ENCODE measurements at places on chromosomes 13 and 19. TPM values are rescaled to one million over a fixed set of nuclear protein-coding genes. Genes with fewer than 3 reads are reported as not detected.

DNA sequence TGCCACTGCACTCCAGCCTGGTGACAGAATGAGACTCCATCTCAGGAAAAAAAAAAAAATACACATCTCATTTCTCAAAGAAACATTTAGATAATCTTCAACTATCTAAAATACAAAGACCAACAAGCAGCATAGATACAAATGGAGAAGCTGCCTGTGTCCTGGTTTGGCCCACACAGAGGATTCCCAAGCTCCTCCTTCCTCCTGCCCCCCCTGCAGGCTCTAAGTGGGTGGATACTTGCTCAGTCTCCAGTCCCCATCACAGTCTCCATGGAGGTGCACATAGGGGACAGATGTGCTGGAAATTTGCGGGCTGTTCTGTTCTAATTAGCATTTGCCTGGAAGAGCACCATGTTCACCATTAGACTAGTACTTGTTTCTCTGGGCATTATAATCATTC, 59.9 kb downstream of the ABCC4 start:
- no peaks in the 10 kb centered on the region for H3K36me3 ChIP-seq
- no peaks in the 10 kb centered on the region for H3K4me1 ChIP-seq
- no peak for DNase-seq
- no peak overlapping the region for H3K27ac ChIP-seq
- no peak overlapping the region for H3K4me3 ChIP-seq
- no peaks in the 10 kb centered on the region for H3K27me3 ChIP-seq

DNA sequence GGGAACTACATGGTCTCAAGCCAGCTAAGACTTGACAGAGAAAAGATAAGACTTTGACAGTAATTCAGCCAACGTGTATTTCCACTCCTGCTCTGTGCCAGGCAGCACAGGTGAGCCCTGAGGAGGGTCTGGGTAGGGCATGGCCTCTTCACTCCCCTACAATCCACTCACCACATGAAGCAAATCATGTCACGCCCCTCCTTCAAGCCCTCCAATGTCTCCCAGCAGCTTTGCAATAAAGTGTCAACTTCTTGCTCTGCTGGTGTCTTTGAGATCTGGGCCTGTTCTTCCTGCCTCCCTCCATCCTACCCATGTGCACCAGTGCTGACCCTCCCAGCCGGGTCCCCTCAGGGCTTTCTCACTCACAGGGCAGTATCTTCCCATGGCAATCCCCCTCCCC, 58.5 kb downstream of the CCDC70 start:
- no peak overlapping the region for H3K27ac ChIP-seq
- no peaks in the 10 kb centered on the region for H3K4me1 ChIP-seq
- H3K4me3 ChIP-seq, result no peak overlapping the region
- no peak for DNase-seq

DNA sequence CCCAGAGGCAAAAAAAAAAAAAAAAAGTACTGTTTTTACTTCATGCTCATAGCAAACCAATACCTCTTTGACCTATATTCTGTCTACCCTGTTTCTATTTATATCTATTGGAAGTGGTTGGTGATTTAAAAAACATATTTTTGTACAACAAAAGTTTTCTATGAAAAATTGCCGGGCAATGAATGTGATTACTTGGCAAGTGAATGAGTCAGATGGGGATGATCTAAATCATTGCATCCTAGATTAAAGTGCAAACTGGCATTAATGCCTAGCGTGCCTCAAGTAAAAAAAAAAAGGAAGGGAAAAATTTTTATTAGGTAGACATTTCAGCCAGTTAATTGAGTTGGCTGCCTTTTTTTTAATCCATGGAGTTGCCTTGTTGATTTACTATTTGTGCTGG, 500.6 kb downstream of the KCTD12 start:
- H3K27me3 ChIP-seq, result no peaks in the 10 kb centered on the region
- H3K27ac ChIP-seq, result no peak overlapping the region
- no peak for DNase-seq
- no peaks in the 10 kb centered on the region for H3K4me1 ChIP-seq

GRCh38 chr13:52366291-52366690, 39.7 kb downstream of the THSD1 start:
- DNase-seq, result no peak

DNA sequence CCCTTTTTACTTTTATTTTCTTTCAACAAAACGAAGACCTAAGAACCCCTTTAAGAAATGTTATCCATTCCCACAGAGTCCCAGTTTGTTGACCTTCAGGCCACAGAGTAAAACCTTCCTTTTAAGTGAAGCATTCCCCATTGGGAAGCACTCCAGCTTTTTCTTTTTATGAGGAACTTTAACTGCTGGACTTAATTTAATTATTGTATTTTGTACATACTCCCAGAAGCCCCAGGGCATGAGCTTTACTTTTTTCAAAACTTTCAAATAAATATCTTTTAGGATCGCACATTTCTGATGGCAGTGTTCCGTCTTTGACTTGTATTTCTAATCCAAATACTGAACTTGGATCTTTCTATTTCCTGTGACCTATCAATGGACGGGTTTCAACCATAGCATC, 68.9 kb downstream of the ZIC5 start:
- H3K36me3 ChIP-seq, result no peaks in the 10 kb centered on the region
- H3K4me3 ChIP-seq, result no peak overlapping the region
- no peaks in the 10 kb centered on the region for H3K27me3 ChIP-seq
- H3K27ac ChIP-seq, result no peak overlapping the region

- DNase-seq, result no peak
- peaks cover 8% of the 10 kb centered on the region for H3K4me1 ChIP-seq
- no peak overlapping the region for H3K27ac ChIP-seq
- no peaks in the 10 kb centered on the region for H3K27me3 ChIP-seq
These were observed 2.8 kb upstream of the S1PR2 start for GRCh38 chr19:10233946-10234345.

- H3K36me3 ChIP-seq, result no peaks in the 10 kb centered on the region
- peaks cover 44% of the 10 kb centered on the region for H3K4me1 ChIP-seq
- DNase-seq, result no peak
These were observed 60.9 kb downstream of the WDFY2 start for GRCh38 chr13:51645154-51645650.

GRCh38 chr19:58033741-58034476, at the start of gene ZSCAN1:
Gene ZSCAN1 (plus strand): TSS chr19:58034025. CDS start chr19:58037837, 3,812 bp downstream.
- no peak within 1 kb of the TSS for H3K27ac ChIP-seq
- peak; percentile 38 for DNase-seq
- peaks cover 9% of the 10 kb centered on the region for H3K36me3 ChIP-seq
- H3K27me3 ChIP-seq, result no peaks in the 10 kb centered on the region
- no peaks in the 10 kb centered on the region for H3K4me1 ChIP-seq
- no peak within 1 kb of the TSS for H3K4me3 ChIP-seq

GRCh38 chr13:77579959-77580358, 44.5 kb downstream of the SCEL start:
- H3K4me3 ChIP-seq, result no peak overlapping the region
- DNase-seq, result no peak
- no peaks in the 10 kb centered on the region for H3K27me3 ChIP-seq

GRCh38 chr19:494171-495080, 1.9 kb upstream of the MADCAM1 start:
- no peak overlapping the region for H3K27ac ChIP-seq
- H3K4me1 ChIP-seq, result peaks cover 35% of the 10 kb centered on the region

DNA sequence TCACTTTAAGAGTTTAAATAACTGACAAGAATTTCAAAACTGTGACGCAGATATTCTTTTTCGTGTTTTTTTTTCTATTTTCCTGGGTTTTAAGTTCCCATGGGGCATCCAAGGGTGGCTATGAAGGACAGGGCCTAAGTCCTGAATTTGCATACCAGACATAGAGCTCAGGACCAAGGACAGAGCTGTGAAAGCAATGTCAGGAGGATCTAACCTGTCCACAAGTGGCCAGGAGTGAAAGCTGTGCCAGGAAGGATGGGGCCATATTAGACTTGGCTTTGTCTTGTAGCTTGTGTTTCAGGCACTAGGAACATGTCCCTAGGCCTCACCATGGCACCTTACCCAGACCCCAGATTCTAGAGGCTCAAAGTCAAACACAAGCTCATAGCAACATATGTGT, 289.4 kb upstream of the MIR17HG start:
- no peaks in the 10 kb centered on the region for H3K27me3 ChIP-seq
- no peaks in the 10 kb centered on the region for H3K36me3 ChIP-seq
- H3K4me3 ChIP-seq, result no peak overlapping the region

DNA sequence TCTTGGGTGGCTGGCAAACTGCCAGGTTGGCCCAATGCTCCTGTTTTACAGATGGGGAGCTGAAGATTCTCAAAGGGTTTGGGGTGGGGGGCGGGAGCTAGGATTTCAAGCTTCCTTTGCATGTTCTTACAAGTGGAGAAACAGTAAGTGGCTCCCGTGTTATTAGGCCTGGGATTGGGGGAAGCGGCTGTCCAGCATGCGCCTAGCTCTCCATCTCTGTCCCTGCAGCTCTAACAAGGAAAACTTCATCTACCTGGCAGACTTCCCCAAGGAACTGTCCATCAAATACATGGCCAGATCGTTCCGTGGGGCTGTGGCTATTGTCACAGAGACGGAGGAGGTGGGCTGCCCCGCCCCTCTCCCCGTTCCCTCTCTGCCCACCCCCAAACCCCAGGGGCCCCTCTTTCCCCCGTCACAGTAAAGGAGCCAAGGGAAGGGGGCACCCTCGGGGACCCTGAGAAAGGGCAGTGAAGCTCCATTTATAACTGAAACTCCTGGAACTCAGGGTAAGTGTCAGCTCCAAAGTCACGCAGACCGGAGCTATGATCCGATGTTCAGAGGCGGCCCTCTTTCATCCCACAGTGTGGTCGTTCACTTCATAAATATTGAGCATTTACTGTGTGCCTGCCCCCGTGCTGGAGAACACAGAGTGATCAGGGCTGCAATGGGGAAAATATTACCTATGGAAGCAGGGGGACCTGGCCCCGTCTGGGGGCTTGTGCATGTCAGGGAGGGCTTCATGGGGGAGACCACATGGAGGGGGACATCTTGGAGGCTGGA, 14.9 kb upstream of the PSMD8 start:
- H3K27me3 ChIP-seq, result peaks cover 74% of the 10 kb centered on the region
- no peaks in the 10 kb centered on the region for H3K36me3 ChIP-seq
- no peak for DNase-seq
- no peak overlapping the region for H3K4me3 ChIP-seq
- H3K27ac ChIP-seq, result no peak overlapping the region
- H3K4me1 ChIP-seq, result peaks cover 14% of the 10 kb centered on the region

The UBE2L5 gene
- not detected for total RNA-seq

The RFPL4A gene
- not detected for total RNA-seq

The TTC9B gene
- 0.84 TPM for total RNA-seq
